ENCODE measurements at places on chromosomes 1 and 21. TPM values are rescaled to one million over a fixed set of nuclear protein-coding genes. Genes with fewer than 3 reads are reported as not detected.

- H3K4me3 ChIP-seq = peak overlapping the region; percentile 78
- DNase-seq = peak; percentile 92
- H3K27ac ChIP-seq = peak overlapping the region; percentile 83
- no peaks in the 10 kb centered on the region for H3K27me3 ChIP-seq
- H3K36me3 ChIP-seq = peaks cover 5% of the 10 kb centered on the region
These were observed 2.6 kb downstream of the KCNA3 start for GRCh38 chr1:110672001-110672752.

DNA sequence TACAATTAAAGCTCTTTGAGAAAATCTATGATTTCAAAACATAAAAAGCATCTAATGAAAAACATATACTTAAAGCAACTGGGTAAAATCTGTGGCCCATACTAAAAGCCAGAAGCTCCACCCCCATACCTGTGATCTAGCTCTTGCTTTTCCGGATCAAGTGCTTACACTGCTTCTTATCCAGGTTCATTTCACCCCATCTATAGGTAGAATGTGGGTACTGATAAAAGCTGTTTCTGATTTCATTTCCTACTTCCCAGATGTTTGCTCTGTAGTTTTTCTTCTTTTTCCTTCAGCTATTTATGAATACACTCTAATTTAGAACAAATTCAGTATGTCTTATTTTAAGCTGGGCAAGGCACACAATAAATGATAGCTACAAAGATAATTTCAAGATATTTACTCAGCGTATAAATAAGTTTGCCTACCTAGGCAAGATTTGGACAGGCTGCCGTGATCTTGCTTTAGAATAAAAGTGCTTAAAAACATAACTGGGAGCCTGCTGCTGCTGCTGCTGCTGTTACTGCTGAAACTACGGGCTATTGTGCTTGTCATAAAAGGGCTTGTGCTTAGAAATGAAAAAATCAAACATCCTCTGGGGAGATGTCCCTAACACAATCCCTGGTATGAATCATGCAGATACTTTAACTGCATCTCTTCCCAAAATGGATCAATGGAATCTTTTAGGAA is 2.1 kb downstream of the SIPA1L2 start:
- H3K4me3 ChIP-seq = no peak overlapping the region
- H3K36me3 ChIP-seq = no peaks in the 10 kb centered on the region
- H3K27me3 ChIP-seq = peaks cover 6% of the 10 kb centered on the region
- peaks cover 49% of the 10 kb centered on the region for H3K4me1 ChIP-seq

The ACTA1 gene
- polyA plus RNA-seq = 0.72 TPM

The SLC35F3 gene
- 0.19 TPM for polyA plus RNA-seq

DNA sequence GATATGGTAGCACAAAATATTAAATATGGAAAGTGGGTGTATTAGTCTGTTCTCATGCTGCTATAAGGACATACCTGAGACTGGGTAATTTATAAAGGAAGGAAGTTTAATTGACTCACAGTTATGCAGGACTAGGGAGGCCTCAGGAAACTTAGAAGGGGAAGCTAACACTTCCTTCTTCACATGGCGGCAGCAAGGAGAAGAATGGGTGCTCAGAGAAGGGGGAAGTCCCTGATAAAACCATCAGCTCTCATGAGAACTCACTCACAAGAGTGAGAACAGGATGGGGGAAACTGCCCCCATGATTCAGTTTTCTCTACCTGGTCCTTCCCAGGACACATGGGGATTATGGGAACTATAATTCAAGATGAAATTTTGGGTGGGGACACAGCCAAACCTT is 15.8 kb upstream of the BACE2 start:
- H3K27ac ChIP-seq = no peak overlapping the region
- H3K4me1 ChIP-seq = no peaks in the 10 kb centered on the region
- H3K4me3 ChIP-seq = no peak overlapping the region
- no peaks in the 10 kb centered on the region for H3K27me3 ChIP-seq

- peak overlapping the region; percentile 92 for H3K27ac ChIP-seq
- H3K4me1 ChIP-seq = peaks cover 27% of the 10 kb centered on the region
- H3K27me3 ChIP-seq = no peaks in the 10 kb centered on the region
- no peak overlapping the region for H3K4me3 ChIP-seq
- peaks cover 52% of the 10 kb centered on the region for H3K36me3 ChIP-seq
- DNase-seq = no peak
These were observed 2.1 kb downstream of the SETDB1 start for GRCh38 chr1:150928286-150928685.

- peaks cover 19% of the 10 kb centered on the region for H3K36me3 ChIP-seq
- DNase-seq = no peak
- H3K27ac ChIP-seq = peak overlapping the region; percentile 99
- no peaks in the 10 kb centered on the region for H3K27me3 ChIP-seq
These were observed 595 bp downstream of the IL10RB start for GRCh38 chr21:33266789-33267135.

GRCh38 chr1:244773513-244773912 is 61.9 kb upstream of the COX20 start:
- no peaks in the 10 kb centered on the region for H3K4me1 ChIP-seq
- H3K4me3 ChIP-seq = no peak overlapping the region
- no peak overlapping the region for H3K27ac ChIP-seq
- no peaks in the 10 kb centered on the region for H3K27me3 ChIP-seq
- DNase-seq = no peak
- no peaks in the 10 kb centered on the region for H3K36me3 ChIP-seq

DNA sequence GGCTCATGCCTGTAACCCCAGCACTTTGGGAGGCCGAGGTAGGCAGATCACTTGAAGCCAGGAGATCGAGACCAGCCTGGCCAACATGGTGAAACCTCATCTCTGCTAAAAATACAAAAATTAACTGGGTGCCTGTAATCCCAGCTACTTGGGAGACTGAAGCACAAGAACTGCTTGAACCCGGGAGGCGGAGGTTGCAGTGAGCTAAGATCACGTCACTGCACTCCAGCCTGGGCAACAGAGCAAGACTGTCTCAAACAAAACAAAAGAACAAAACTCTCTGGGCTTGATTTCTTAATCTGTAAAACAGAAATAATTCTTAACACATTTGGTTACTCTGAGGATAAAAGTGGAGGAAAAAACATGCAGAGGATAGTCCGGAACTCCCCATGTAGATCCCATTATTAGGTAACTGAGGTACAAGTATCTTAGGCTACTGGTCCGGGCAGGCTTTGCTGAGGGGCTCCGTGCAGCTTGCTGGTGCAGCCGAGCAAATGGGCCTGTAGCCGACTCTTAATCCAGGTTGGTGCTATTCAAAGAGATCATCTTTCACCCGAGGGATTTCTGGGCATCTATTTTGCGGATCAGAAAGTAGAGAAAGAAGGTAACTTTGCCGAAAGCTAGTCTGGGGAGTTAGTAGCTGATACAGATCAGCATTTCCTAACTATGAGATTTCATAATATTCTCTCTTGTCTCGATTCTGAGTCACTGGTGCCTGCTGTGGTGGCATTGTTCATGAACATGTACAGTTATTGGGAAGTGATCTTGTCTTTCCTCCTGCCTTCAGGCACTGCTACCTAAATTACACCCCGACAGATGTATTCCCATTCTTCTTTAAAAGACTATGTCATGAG is 56.8 kb downstream of the NFIA start:
- H3K27ac ChIP-seq = peak overlapping the region; percentile 33
- no peaks in the 10 kb centered on the region for H3K36me3 ChIP-seq

GRCh38 chr1:48735796-48736195 is 40.9 kb downstream of the BEND5 start:
- H3K27ac ChIP-seq = no peak overlapping the region
- H3K4me3 ChIP-seq = no peak overlapping the region
- no peaks in the 10 kb centered on the region for H3K4me1 ChIP-seq
- DNase-seq = no peak
- no peaks in the 10 kb centered on the region for H3K27me3 ChIP-seq

The SIM2 gene
- not detected for polyA plus RNA-seq

DNA sequence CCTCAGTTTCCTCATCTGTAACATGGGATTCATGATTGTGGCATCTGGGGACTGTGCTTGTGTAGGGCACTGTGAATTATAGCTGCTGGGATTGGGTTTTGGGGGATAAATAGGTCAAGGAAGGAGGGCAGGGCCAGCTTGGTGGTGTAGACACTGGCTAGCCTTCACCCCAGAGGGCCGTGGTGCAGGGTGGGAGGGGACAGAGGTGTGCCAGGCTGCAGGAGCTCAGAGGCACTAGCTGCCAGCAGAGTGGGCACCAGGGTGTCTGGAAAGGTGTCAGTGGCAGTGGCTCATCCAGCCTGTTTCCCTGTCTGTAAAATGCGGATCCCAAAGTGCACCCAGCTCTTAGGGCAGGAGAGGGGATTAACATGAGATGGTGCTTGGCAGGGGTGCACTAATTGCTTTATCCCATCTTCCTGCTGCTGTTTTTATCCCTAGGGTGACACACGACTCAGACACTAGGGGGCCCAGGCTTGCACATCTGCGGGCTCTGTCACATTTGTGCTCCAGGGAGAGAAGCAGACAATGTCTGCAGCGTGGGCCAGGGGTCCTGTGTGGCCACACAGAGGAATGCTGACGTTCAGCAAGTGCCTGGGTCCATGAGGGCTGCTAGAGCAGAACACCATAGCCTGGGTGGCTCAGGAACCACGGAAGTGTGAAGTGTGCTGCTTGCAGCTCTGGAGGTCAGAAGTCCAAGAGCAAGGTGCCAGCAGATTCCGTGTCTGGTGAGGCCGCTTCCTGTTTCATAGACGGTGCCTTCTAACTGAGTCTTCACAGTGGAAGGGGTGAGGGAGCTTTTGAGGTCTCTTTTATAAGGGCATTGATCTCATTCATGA is 19.3 kb downstream of the OBSCN start:
- H3K27ac ChIP-seq = peak overlapping the region; percentile 86
- no peaks in the 10 kb centered on the region for H3K27me3 ChIP-seq
- no peaks in the 10 kb centered on the region for H3K36me3 ChIP-seq

The PODN gene
- polyA plus RNA-seq = not detected

DNA sequence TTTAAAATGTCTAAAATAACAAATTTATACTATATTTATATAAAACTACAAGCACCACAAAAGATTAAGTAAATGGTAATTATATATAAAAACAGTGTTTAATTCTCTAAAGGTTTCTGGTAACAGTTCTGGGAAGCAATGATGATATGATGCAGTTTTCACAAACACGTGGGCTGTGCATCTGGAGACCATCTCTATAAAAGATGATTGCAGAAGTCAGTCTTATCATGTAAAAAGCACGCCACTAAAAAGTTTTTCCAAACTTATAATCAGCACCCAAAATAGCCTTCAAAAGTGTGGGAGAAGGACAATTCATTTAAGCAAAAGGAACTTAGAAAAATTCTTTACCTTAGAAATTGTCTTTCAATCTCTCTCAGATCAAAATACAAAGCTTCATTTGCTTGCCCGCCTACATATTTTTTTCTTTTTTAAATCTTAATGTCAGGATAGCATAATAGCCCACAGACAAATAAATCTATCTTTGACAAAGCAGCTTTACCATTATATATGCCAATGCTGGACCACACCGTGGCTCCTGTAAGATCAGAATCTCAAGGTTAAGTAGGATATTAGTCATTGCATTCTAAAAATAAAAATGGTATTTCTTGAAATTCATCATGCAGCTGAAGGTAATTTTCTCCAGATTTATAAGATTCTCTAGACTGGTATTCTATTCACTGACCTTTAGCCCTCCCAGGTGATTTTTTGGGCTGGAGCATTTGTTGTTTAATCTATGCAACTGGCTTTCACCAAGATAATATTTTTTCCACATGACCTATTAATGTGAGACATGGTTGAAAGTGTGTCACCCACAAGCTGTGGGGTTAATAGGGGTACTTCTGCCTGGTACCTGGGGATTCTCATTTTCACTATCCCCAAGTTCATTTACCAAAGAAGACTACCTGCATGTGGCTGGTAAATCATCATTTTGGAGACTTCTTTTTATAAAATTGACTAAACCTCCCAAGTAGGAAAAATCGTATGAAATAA is 189.6 kb upstream of the ST6GALNAC5 start:
- H3K4me1 ChIP-seq = no peaks in the 10 kb centered on the region
- no peaks in the 10 kb centered on the region for H3K36me3 ChIP-seq
- H3K27ac ChIP-seq = no peak overlapping the region
- no peak overlapping the region for H3K4me3 ChIP-seq
- H3K27me3 ChIP-seq = no peaks in the 10 kb centered on the region
- no peak for DNase-seq

The TMEM269 gene
- not detected for polyA plus RNA-seq

- no peaks in the 10 kb centered on the region for H3K4me1 ChIP-seq
- no peaks in the 10 kb centered on the region for H3K27me3 ChIP-seq
- no peak overlapping the region for H3K27ac ChIP-seq
These were observed 641.1 kb upstream of the B3GALT2 start for GRCh38 chr1:193827516-193827915.

DNA sequence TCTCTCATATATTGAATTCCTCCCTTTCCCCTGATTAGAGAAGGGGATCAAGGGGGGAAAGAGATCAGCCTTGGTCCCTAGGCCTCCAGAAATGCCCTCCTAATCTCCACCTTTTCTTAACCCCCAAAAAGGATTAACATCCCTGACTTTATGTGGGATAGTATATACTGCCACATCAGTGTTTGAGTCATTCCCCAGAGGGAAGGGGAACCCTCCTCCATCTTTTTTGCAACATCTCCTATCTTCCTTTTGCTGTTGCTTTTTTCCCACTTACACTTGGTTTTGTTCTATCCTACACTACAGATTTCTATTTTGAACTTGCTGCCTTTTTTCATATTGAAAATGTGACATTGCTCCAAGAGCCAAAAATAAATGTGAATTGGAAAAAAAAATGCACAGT is 65.4 kb upstream of the PODN start:
- H3K4me3 ChIP-seq = no peak overlapping the region
- no peak for DNase-seq
- no peak overlapping the region for H3K27ac ChIP-seq
- no peaks in the 10 kb centered on the region for H3K4me1 ChIP-seq
- no peaks in the 10 kb centered on the region for H3K27me3 ChIP-seq
- H3K36me3 ChIP-seq = peaks cover 2% of the 10 kb centered on the region

The CORT gene
- polyA plus RNA-seq = not detected

GRCh38 chr21:31414263-31415000 is 70.4 kb upstream of the TIAM1 start:
- H3K36me3 ChIP-seq = no peaks in the 10 kb centered on the region
- H3K27ac ChIP-seq = no peak overlapping the region
- no peak overlapping the region for H3K4me3 ChIP-seq
- no peaks in the 10 kb centered on the region for H3K27me3 ChIP-seq
- no peak for DNase-seq

DNA sequence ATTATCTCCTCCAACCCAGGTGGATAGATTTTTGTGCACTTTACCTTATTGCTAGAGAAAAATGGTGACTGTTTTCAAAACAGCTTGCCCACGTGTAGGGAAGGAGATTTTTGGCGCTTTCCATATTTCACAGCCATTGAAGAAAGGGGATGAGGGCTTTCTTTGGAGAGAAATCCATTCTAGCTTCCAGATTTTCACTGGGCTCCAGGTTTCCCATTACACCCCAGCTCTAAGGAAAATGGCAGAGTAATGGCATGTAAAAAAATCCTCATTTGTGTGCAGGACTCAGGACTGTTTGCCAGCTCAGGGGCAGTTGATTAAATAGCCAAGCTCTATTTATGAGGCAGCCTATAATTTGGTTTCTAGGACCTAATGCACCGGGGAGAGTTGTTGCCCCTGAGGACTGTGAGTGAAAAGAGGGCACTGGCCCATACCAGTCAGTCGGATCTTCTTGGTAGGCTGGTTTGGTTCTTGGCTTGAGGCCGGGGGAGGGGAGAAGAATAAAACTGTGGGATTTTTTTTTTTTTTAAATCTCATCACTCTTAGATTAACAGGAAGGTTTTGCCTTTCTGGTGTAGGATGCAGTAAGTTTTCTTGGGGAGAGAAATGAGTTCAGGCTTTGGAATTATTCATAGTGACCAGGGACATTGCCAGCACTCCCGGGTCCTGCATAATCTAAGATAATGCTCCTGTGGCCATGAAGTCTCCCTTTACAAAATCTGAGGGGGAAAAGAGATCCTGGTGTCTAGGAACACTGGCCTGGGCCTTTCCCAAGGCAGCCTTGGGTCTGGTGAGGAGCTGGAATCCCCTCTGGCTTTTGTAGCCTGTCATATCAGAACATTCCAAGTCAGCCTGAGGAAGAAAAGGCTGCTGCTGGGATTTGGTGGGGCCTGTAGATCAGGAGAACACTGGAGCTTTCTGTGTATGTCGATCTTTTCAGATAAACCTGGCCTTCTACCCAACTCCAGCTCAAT is 1.9 kb upstream of the ARID1A start:
- H3K4me1 ChIP-seq = peaks cover 62% of the 10 kb centered on the region
- H3K27me3 ChIP-seq = no peaks in the 10 kb centered on the region
